Activated gamma-delta T cell treated with anti-CD3 and anti-CD28 coated beads, Interleukin-2, amount 50 U/mL, for 16 hours (primary cell): ENCODE measurements at places on chromosomes 7 and 10.

- DNase-seq = no peak
Observed at GRCh38 chr7:101545441-101546190, 83.5 kb downstream of the MYL10 start.

- DNase-seq = no peak
Observed at GRCh38 chr7:830069-830468, 2.2 kb upstream of the SUN1 start.

GRCh38 chr7:130649004-130649790 lies 19.4 kb downstream of the COPG2 start:
- DNase-seq = no peak

DNA sequence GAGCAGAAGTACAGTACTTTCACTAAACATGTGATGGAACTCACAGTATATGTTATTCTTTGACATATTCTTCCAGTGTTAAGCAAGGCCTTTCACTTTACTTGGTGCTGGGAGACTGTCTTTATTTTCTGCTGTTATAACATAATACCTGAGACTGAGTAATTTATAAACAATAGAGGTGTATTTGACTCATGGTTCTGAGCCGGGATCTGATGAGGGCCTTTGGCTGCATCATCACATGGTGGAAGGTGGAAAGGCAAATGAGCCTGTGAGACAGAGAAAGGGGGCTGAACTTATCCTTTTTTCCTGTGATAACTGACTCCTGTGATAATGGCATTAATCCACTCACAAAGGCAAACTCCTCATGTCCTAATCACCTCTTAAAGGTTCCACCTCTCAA lies 1.4 kb downstream of the SUPV3L1 start:
- DNase-seq = no peak

- no peak for DNase-seq
Observed at GRCh38 chr7:155352076-155352752, 54.5 kb downstream of the INSIG1 start.

GRCh38 chr7:51980812-51981211 lies 664.2 kb upstream of the COBL start:
- DNase-seq = no peak

DNA sequence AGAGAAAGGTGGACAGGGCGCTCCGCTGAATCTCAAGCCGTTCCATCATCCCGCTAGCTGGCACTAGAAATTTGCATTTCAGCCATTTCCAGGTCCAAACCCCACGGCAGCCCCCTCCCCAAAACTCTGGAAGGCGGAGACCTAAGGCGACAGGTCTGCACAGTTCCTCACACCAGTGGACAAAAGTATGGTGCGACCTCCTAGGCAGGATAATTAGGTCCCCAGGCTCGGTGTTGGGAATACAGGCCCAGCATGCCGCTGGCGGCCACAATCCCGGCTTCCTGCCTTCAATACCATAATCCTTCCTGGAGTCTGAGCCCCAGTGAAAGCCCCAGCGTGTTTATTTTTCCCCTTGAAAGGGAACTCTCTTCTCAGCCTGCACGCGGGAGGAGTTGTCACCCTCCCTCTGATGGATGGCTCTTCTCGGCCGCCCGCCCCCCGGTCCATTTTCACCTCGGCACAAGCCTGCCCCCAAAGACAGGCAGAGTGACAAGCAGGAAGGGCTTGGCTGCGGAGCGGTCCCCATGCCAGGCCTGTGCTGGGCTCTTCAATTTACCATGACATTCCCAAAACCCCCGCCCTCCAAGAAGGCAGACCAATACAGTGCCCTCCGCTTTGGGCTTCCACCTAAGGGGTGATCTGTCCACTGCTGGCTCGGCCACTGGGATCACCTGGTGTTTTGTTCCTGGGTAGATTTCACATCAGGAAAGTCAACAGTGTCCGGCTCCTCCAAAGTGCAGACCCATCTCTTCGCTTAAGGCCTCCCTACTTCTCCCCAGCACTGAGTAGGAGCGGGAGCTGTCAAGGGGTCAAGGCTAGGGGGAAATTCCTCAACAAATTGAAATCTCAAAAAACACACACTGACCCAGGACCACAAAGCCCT lies 2.2 kb downstream of the FGFR2 start:
- DNase-seq = no peak

- no peak for DNase-seq
Observed at GRCh38 chr7:53485354-53485753, 449.9 kb downstream of the POM121L12 start.

DNA sequence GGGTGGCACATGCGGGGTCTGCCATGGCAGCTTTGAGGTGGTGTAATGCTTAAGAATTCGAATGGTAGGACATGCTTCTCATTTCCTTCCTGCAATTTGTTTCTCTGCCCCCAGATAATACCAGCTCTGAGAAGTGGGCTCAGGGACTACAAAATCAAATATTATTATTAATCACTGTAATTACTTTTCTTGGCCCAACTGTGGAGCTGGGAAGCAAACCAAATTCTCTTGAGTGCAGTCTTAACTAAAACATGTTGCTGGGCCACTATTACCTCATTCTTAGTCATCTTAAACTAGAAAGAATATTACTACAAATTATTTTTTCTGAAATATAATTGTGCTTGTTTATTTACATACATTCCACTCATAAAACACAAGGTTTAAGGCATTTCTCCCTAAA lies 566.7 kb upstream of the NRP1 start:
- no peak for DNase-seq

- DNase-seq = no peak
Observed at GRCh38 chr10:89278034-89278535, 23.8 kb upstream of the IFIT2 start.

GRCh38 chr7:148963583-148964482 lies 64.5 kb downstream of the PDIA4 start:
- no peak for DNase-seq

DNA sequence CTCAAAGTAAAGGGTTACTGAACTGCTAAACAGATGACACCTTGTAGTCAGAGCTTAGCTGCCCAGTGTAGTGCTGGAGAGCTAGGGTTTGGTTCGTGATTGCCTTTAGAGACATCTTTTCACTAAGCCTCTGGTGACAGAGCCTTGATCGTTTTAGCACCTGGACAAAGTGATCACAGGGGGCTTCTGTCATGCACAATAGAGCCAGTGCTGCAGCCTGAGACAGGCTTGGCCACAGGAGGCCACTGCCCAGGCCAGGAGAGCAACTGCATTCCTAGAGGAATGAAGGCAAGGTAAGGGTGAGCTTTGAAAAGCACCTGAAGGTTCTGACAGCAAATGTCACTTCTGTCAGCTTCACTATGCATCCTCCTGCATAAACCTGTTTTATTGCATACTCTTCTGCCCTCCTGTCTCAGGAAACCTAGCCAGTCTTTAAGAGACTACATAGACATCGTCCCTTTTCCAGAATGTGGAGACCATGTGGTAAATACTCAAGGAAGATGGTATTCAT lies 122.9 kb downstream of the NPY start:
- DNase-seq = no peak

- no peak for DNase-seq
Observed at GRCh38 chr7:49771427-49772176, 1.8 kb upstream of the VWC2 start.

DNA sequence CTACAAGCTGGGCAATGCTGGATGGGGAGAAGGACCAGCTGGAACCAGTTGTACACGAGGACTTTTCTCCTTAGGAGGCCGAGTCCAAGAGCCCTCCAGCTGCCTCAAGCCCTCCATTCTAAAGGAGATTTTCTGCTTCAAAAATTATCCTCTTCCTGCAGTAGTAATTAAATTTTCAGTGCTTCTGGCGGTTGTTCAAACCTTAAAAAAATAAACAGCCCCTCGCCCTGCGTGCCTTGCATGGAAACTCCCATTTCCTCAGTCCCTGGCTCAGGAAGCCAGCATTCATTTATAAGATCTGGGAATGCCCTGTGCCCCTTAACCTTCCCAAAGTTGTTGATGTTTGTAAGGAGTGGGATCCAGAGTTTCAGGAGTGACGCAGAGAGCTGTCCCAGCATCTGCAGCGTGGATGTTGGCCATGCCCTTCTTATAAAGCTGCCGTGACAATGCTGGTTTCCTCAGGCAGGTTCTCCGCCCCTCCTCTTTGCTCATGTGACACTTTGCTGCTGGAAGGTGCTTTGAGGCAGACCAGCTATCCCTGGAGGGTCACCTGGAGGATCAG lies 24.0 kb upstream of the ACTR3B start:
- no peak for DNase-seq

- no peak for DNase-seq
Observed at GRCh38 chr10:61120805-61121204, 176.8 kb upstream of the RHOBTB1 start.

- DNase-seq = no peak
Observed at GRCh38 chr10:71856619-71857018, 5.6 kb upstream of the PSAP start.

DNA sequence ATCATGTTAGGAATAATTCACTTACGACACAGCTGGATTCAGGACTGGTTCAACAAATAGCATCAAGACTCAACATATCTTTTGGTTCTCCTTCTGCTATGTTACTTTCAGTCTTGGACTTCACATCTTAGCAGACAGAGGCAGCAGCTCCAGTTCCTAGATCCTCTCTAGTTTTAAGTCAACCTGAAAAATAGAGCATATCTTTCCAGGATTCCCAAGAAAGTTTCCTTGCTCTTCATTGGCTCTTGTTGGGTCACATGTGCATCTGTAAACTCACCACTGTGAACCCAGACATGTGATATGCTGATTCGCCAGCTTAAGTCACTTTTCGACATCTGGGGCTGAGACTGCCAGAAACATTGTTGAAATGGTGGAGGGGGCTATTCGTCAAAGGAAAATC lies 210.1 kb upstream of the KMT2E start:
- DNase-seq = no peak

GRCh38 chr7:118657391-118658005 lies 433.0 kb downstream of the ANKRD7 start:
- DNase-seq = no peak

- DNase-seq = no peak
Observed at GRCh38 chr7:44632196-44632595, 25.8 kb downstream of the OGDH start.

GRCh38 chr10:16545116-16545736 lies 23.5 kb upstream of the C1QL3 start:
- DNase-seq = no peak

DNA sequence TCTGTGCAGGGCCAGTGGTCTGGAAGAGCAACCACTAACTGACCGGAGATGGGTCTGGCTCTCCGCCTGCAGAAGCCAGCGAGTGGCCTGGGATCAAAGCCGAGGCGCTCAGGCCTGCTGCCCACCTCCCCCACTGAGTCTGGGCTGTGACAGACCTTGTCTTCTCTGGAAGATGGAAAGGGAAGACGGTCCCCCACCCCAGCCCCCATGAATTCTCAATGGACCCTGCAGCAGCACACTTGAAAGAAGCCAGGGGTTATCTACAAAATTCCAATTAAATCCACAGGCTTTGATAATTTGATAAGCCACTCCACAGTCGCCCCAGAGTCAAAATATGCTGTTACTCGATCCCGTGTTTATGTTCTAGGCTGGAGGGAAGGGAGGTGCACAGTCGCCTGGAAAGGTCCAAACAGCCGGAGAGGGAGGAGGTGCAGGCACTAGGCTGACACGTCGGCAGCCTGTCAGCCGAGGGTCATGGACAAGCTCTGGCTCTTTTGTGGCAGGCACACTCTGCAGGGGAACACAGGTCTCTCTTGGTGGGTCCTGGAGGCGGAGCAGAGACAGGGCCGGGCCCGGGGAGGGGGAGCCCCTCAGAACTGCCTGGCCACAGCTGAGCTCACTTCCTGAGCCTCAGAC lies 134.9 kb downstream of the SH3PXD2A start:
- no peak for DNase-seq

GRCh38 chr7:128831994-128832879 lies 2.0 kb downstream of the FLNC start:
- DNase-seq = no peak

- DNase-seq = no peak
Observed at GRCh38 chr7:27962273-27962672, 218.3 kb downstream of the JAZF1 start.

GRCh38 chr7:83451501-83452045 lies 197.4 kb downstream of the SEMA3E start:
- DNase-seq = no peak

GRCh38 chr10:12194752-12195271 lies 879 bp downstream of the NUDT5 start:
- DNase-seq = no peak

DNA sequence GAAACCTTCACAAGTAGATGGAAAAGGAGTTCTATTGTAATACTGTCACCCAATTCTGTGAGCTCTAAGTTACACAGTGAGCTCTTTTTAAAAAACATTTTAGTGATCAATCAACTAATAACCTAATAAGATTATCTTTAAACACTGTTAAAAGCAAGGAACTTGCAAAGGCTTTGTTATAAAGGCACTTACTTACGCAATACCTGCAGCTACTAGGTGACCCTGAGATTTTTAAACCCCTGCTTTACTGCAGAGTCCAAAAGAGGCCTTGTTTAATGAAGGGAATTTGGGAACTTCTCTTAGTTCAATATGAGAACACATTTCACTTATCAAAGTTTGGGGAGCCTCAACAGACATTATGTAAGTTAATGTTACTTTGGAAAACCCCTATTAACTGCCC lies 53.3 kb downstream of the P4HA1 start:
- no peak for DNase-seq

DNA sequence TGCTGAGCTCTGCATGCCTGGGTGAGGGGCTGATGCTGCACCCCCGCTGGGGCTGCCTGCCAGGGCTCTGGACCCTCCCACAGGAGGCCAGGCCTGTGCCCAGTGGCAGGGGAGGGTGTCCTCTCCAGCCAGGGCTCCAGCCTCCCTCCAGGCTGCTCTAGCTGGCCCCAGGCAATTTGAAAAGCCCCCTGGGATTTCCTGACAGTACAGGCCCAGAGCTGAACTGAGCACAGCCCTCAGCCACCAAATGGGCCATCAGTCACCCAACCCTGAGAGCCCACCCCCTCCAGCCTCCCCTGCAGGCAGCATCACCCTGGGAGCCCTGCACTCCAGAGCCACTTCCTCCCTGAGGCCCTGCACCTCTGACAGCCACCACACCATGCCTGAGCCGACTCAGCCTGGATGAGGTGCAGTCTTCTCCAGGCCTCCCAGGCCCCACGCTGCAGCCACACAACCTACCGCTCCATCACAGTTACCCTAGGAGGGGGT lies 101.8 kb upstream of the RET start:
- no peak for DNase-seq

DNA sequence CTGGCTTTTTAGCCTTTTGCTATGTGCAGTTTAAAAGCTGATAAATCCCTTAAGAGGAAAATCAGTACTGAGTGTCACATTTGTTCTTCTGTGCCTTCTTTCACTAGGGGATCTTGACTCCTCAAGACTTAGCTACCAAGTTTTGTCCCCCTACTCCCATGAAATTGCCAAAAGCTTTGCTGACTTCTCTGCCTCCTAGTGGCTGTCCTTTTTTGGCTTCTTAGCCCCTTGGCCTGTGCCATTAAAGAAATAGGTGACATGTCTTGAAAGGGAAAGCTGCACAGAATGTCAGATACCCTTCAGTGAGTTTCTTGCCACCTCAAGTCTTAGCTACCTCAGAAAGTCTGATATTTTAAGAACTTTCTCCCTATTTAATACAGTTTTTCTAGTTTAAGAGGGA lies 10.5 kb downstream of the MKLN1 start:
- no peak for DNase-seq

GRCh38 chr10:67471022-67471421 lies 225.0 kb downstream of the CTNNA3 start:
- DNase-seq = no peak

- no peak for DNase-seq
Observed at GRCh38 chr7:898460-898854, 22.1 kb downstream of the GET4 start.
